T1000 (cell line): ENCODE measurements at places on chromosomes 12 and 14.

DNA sequence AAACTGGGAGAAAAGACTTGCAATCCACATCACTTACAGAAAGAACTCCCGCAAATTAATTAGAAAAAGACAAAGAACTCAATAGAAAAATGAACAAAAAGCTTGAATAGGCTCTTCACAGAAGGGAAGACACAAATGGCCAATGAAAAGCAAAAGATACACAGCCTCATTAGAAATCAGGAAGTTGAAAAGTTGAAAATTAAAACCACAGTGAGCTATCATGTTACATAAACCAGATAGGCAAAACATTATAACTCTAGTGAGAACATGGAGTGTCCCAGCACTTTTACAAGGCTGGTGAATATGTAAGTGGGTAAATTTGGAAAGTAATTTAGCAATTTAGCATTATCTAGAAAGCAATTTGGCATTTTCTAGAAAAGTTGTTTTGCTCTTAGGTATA lies 158.4 kb upstream of the RASSF8 start:
- DNase-seq, result no peak

DNA sequence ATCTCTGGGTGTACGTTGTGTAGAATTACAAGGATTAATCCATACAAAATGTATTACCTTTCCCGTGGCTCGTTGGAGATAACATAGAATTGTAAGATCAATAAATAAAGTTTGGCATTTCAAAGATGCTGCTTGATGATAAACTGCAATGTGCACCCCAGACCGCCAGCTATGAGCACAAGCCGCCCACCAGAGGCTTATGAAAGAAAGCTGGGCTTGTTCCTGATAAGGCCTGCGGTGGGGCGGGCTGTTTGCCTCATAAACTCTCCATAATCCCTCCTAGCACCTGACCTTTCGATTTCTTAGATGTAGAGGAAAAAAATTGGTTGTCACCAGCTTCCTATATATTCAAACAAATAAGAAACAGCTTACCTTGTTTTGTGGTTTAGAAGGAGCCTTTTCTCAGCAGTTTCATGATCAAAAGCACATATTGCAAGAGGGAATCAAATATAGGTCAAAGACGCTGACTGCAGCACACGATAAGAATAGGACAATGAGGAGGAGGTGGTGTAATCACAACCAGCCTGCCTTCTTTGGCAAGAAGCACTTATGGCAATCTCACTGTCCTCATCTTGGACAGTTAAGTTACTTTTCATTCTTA lies 293.6 kb downstream of the RMST start:
- no peak for DNase-seq

GRCh38 chr14:72625689-72626088 lies 268.2 kb downstream of the DPF3 start:
- DNase-seq, result no peak

DNA sequence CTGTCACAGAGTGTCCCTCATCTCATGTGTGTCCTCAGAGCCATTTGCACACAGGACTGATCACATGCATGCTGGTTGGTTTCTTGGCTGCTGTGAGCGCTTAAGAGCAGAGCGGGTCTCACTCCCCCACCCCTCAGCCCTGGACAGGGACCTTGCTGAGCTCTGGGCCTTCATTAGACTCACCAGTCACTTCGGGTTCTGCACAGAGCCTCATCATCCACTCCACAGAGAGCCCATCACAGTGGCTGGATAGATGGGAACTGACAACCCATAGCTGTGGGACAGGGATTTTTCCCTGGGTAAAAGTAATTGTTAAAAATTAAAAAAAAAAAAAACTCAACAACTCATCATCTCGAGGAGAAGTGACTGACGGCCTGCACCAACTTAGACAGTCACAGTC lies 8.2 kb downstream of the GLRX5 start:
- no peak for DNase-seq

DNA sequence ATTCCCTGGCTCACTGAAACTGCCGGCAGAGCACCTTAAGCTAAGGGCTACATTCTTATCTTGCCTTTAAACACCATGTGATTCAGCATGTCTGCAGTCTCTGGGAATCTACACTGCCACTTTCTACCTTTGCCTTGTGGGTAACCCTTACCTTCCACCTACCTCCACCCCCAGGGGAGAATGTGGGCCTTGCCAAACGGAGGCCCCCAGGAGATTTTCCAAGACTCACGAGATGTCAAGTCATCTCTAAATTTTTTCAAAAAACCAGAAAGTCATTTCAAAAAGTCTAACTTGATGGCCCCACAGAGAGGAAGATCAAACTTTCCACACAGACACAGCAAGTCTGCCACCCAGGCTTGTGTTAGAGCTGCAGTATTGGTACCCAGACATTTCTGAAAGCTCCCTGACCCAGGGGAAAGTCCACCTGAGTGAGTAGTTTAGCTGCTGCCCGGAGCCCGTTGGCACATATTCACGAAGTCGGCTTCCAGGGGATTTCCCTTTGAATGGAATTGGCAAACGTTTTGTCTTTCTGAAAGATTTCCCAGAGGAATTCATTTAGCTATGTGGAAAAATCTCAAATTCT lies 4.7 kb upstream of the PSMA6 start:
- DNase-seq, result no peak

- DNase-seq, result no peak
Measured at GRCh38 chr14:58671436-58671835, 33.7 kb downstream of the DACT1 start.

GRCh38 chr12:12724421-12725085 lies 7.4 kb downstream of the CDKN1B start:
- no peak for DNase-seq

- no peak for DNase-seq
Measured at GRCh38 chr12:45504316-45505010, 225.0 kb upstream of the ARID2 start.

DNA sequence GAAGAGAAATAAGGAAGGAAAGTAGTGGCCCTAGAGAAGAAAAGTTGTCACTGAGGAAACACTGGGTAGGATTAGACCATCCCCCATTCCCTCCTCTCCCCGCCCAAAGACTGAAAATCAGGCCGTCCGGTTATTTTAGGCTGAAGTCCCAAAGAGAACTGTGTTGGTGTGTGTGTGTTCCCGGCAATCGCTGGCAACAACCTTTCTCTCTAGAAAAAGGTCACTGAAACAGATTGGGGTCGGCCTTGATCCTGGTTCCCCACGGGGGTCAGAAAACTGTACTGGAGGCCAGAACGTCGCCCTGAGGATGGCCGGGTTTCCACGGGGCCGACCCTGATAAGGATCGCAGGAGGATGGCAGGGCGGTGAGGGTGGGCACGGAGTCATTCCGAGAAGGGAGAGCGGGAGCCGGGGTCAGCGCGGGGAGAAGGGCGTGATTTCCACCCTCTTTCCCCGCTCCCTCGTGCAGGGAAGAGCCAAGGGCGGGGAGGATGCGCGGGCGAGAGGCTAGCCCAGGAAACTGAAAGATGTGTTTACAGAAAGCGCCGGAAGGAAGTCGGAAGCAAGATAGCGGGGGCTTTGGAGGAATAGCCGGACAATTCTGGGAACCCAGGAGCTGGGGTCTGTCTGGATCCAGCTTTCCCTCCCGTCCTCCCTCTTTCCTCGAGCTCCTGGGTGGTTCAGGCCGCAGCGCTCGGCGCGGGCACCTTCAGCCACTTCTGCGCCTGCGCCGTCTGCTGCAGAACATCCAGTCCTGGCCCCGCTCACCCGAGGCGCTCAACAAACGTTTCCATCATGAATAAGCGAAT lies 25.3 kb upstream of the SPTLC2 start:
- DNase-seq, result no peak

- DNase-seq, result no peak
Measured at GRCh38 chr14:33323979-33324378, 385.3 kb downstream of the NPAS3 start.

GRCh38 chr14:79543967-79544697 lies 667.2 kb downstream of the DIO2 start:
- no peak for DNase-seq

- no peak for DNase-seq
Measured at GRCh38 chr14:65103150-65103760, 938 bp upstream of the MAX start.

DNA sequence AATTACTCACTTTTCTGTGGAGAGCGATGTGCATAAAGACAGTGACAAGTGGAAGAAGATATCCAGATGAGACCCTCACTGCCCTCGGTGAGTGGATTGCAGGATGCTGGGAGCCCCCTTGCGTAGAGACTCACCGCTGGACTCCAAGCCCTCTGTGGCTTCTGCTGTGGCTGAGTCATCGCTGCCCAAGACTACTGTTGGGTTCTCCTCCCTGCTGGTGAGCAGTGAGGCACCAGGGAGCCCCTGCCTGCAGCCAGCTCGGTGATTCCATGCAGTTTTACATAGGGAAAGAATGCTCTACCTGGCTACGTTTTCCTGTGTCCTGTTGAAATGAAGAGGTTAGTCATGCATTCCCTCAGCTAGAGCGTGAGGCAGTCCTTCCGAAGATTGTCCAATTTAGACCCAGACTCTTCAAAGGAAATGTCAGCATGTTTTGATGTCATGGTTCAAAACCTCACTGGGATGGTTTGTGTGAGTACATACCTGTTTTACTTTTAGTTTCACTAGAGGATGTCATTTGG lies 28.2 kb downstream of the TRAF3 start:
- DNase-seq, result no peak

- peak; percentile 26 for DNase-seq
Measured at GRCh38 chr14:96267336-96267735, 11.3 kb downstream of the BDKRB1 start.

DNA sequence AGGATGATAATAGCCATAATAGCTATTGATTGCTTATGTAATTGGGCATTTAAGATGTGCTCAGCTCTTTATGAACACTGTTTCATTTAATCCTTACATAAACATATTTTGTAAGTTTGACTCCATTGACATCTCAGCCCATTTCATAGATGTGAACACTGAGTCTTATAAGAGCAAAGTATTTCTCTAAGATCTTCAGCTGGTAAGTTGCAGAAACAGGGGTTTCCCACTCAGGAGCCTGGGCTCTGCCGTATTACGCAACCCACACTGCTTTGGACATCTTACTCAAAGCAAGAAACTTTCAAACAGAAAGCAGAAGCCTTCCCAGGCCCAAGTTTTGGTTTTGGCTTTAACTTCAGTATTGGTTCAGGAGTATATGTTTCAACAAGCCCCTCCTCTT lies 705.1 kb downstream of the MED13L start:
- DNase-seq, result no peak

- DNase-seq, result no peak
Measured at GRCh38 chr12:30826276-30826675, 71.5 kb upstream of the CAPRIN2 start.

GRCh38 chr14:35949920-35950513 lies 123.9 kb downstream of the BRMS1L start:
- DNase-seq, result no peak

DNA sequence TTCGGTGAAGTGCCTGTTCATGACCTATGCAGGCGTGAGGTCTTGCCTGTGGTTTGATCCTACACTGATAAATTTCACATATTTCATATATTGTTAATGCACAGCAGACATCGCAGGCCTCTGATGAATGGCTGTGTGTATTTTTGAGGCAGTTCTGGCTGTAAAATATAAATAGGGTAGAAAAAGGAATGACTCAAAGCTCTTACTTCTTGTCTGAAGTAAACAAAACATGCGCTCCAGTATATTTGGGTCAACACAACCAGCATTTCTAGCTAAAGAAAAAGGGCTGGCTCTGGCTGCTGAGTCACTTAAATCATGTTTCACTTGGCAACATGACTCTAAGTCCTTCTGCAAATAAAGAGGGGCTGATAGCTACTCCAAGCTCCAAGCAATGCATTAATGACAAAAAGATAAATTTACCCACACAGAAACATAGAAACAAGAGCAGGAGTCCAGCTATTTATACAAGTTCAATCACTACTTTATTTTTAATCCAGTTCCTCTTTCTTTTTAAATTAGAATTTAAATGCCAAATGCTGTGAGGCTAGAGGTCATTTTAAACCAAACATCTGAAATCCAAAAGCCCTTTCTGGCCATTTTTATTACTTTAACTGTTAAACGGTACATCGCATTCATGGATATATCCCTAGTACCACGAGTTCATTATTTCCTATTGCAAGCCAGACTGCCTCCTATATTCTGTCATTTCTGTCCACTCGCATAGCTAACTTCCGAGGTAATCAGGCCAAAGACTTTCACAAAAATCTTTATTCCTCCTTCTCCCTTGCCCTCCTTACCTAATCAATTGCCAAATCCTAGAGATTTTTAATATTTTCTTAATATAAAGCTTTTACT lies 54.3 kb upstream of the TMCC3 start:
- DNase-seq, result peak; percentile 38

GRCh38 chr12:98736352-98737321 lies 91.5 kb downstream of the APAF1 start:
- no peak for DNase-seq

GRCh38 chr14:32564596-32564995 lies 235.5 kb downstream of the AKAP6 start:
- DNase-seq, result no peak

DNA sequence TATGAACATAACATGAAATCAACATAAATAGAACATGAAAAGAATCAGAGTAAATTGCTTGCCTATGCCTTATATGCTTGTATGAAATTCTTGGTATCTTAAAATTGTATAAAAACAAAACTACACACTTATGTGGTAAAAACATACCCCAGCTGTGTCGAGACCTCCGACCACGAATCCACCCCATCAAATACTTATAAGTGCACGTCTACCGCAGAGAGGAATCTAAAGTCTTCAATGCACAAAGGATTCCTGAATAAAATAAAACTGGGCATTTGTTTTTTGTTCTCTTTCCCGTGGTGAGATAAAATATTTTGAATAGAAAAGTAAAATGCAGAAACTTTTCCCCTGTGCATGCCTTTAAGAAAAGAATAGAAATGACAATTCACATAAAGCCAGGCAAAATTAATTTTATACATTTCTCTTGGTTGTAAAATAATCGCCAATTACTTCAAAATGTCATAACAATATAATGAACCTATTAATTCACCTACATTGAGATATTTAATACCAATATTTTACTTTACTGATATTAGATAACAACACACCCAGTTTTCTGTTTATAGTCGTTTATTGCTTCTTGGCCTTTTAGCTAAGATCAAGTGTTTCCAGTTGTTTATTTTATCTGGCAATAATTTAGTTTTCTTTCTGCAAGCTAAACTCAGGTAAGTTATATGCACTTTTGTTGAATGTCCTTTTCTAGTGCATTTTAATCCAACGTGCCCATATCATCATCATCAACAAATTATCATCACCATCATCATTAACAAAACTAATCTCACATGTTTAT lies 1.0 kb downstream of the KLRK1 start:
- no peak for DNase-seq

- no peak for DNase-seq
Measured at GRCh38 chr14:75264036-75264435, 14.6 kb upstream of the FOS start.

DNA sequence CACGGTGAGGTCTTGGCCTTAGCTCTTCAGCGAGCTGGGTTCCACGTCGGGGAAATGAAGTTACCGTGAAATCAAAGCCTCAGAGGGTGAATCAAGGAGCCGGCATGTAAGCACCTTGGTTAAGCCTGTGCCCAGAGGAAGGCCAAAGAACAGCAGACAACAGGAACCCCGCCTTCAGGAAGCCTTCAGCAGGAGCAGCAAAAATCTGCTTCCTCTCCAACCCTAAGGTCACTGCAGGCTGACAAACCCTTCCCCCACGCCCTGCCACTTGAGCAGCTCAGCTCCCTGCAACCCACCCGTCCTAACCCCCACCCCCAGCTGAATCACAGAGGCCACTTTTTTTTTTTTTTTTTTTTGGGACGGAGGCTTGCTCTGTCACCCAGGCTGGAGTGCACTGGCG lies 72.9 kb upstream of the LTA4H start:
- DNase-seq, result no peak

- DNase-seq, result no peak
Measured at GRCh38 chr14:99910337-99911309, 117.4 kb downstream of the EML1 start.
